Mucosa of gallbladder (tissue), 1 donor: ENCODE measurements at places on chromosomes 2 and 18.

DNA sequence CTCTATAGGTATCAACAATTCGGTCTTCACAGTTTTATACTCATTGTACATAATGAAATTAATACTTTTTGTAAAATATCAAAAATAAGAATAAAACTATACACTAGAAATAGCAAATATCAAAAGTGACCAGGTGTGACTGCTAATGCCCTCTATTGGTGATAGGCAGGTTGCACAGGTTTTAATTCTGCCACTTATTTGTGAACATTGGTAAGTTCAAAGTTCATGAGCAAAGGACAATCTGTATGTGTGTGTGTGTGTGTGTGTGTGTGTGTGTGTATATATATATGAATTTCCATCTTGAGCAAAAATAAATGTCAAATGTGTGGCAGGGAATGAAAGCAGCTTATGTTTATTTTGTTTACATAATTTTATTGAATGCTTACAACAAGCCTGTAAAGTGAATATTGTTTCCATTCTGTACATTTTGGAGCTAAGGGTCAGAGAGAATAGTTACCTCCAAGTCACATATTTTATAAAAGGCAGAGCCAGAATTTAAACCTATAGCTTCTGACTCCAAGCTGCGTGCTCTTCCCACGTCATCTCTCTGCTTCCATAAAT is 537.4 kb downstream of the CPS1 start:
- no peak for DNase-seq

DNA sequence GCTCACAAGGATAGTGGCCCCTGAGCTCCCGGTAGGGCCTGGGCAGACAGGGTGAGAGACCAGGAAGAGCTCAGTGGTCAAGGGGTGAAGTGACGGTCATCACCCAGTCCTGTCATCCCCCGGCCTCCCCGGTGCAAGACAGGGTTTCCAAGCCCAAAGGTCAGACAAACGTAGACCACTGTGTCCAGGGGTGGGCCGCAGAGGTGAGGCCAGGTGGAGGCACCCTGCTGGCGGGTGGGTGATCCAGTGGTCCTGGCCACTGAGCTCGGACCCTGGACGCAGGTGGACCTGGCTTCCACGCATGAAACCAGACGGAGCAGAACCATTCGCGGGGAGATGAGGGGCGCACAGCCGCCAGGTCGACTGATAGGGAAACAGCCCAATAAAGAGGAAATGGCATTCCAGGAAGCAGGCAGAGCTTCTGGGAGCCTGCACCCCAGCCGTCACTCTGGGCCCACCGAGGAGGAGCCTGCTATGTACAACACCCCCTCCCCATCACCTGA is 14.4 kb upstream of the SNED1 start:
- no peak for DNase-seq

DNA sequence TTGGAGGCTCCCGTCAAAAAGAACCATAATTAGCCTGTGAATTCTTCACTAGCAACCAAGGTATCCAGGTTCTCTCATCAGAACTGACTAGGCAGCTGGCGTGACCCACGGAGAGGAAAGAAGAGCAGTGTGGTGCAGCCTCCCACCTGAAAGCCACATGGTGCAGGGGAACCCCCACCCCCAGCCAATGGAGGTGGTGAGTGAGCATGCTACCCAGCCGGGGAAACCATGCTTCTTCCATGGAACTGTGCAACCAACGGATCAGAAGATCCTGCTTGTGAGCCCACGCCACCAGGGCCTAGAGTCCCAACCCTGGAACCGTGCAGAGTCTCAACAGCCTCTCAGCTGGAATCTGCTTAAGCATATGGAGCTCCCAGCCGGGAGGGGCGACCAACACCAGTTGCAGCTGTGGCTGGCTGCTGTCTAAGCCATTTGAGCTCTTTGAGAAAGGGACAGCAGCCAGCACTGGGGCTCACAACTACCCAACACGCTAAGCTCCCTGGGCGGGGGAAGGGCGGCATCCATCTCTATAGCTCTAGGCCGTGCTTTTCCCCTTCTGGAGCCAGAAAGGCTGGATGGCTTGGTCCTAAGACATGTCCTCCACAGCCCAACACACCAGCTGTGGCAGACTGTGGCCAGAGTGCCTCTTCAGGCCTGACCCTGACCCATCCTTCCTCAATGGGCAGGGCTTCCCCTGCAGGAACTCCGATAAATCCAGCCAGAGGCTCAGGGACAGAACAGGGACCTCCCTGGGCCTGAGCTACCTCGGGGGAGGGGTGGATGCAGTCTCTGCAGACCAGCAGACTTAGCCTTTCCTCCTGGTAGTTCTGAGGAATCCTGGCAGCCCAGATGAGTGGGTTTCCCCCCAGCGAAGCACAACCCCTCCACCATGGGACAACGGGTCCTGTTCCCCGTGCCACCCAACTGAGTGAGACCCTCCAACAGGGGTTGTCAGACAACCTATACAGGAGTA is 151.4 kb upstream of the NXPH2 start:
- DNase-seq: no peak

GRCh38 chr18:70058916-70059315 is 111.2 kb upstream of the CD226 start:
- DNase-seq: no peak

- peak; percentile 1 for DNase-seq
Measured at GRCh38 chr2:217795067-217795466, 207.7 kb downstream of the TNS1 start.

- no peak for DNase-seq
Measured at GRCh38 chr18:52971097-52971496, 631.1 kb downstream of the DCC start.

DNA sequence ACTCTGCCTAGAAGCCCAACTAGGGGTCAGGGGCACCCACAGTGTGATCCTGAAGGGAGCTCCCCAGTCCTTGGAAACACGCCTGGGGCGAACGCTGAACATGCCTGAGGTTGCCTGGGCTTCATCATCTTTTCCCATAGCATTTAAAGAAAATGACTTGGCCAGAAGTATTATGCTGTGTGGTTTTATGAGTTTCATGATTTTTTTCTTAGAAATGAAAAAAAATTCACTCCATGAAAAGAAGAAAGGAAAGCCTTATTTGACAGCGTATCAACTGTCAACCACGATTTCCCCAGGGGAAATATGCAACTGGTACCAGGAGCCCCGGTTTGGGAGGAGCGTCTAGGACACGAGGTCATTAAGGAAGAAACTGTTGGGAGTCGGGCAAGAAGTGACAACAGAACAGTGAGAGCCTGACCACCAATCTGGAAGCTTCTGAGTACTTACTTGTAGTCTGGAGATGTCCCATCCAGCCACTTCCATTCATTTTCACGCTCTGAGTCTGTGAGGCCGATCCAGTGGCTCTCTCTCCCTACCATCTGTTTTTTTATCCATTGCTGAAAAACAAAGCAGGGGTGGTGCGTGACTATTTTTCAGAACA is 63.5 kb upstream of the THOC1 start:
- peak; percentile 20 for DNase-seq

GRCh38 chr2:134224005-134224404 is 29.9 kb upstream of the MGAT5 start:
- DNase-seq: no peak

GRCh38 chr2:140117386-140117785 is 1337.2 kb upstream of the NXPH2 start:
- no peak for DNase-seq
